ENCODE measurements at places on chromosomes 3 and 15.
A peak's percentile ranks its signal among the peaks of the same experiment; 100 is the strongest.

- no peak for DNase-seq
These were observed 1.4 kb downstream of the GATA2 start for GRCh38 chr3:128491691-128491940.

DNA sequence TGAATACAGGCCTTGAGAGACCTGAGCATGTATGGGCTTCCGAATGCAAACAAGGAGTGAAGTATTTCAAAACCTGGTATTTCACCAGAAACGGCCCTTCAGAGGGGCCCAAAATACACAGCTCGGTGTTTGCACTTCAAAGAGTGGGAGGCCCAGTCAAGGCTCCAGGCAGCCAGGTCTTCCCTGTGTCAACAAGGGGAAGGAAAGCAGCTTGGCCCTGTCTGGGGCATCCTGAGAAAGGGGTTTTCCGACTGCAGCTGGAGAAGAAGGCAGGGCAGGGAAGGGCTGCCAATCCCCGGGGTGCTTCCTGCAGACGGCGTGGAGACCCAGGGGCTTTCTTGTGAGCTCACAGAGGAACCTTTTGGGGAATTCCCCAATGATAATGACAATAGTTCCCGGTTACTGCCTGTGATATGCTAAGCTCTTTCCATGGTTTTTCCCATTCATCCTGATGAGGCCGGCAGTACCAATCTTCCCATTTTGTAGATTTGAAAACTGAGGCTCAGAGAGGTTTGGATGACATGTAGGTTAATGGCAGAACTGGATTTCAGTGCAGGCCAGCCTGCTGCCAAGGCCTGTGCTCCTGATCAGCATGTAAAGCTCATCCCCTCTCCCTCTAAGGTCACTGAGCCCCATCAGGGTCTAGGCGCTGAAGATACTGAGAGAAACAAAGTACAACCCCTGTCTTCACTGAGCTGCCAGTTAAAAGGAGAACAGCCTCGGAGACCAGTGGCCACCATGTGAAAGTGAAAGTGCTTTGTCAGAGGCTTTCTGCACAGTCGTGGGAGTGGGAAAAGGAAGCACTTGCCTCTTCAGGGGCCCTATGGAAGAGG is 43.0 kb upstream of the TLE3 start:
- DNase-seq, result no peak

DNA sequence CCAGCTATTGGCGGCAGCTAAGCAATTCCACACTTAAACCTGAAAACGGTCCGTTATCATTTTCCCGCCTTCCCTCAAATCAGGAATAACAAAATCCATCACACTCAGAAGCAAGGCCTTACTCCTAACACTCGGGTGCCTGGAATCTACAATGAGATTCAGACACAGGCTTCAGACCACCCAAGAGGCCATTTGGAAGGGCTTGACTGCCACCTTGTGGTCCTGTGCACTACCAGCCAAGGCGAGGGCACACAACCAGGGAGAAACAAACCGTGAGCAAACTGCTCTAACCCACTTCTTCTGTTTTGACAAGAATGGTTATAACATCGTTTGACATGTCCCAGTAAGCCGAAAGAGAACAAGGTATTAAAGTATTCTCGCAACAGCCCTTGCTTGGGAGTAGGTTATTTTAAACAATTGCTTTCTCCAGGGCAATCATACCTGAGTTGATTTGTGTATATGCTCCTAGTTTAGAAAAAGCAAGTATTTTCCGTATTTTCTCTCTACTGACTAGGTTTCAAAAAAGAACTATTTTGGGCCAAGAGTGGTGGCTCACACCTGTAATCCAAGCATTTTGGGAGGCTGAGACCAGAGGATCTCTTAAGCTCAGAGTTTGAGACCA is 40.1 kb upstream of the TAFA4 start:
- DNase-seq, result peak; percentile 39

DNA sequence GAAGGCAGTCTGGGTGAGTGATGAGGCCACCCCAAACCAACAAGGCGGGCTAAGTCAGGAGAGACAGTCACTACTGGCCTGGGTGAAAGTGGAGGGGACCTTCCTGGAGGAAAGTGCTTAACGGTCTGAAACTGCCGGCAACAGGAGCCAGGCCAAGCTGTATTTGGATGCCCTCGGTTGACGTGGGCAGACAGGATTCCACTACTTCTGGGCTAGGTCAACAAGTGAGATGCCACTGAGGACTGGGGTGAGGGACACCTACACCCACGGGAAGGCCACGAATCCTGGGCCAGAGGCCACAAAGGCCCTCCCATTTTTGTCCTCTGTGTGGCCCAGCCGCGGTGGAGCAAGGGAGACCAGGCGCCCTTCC is 12.3 kb downstream of the SPTBN5 start:
- DNase-seq, result no peak

GRCh38 chr3:50267280-50267913 is 1.6 kb upstream of the SEMA3B start:
- DNase-seq, result no peak

Data from fibroblast of the conjunctiva (primary cell).